Right cardiac atrium (tissue), 5 donors: ENCODE measurements at places on chromosomes 2 and 18. TPM values are rescaled to one million over a fixed set of nuclear protein-coding genes. Genes with fewer than 3 reads are reported as not detected.
A peak's percentile ranks its signal among the peaks of the same experiment; 100 is the strongest.

DNA sequence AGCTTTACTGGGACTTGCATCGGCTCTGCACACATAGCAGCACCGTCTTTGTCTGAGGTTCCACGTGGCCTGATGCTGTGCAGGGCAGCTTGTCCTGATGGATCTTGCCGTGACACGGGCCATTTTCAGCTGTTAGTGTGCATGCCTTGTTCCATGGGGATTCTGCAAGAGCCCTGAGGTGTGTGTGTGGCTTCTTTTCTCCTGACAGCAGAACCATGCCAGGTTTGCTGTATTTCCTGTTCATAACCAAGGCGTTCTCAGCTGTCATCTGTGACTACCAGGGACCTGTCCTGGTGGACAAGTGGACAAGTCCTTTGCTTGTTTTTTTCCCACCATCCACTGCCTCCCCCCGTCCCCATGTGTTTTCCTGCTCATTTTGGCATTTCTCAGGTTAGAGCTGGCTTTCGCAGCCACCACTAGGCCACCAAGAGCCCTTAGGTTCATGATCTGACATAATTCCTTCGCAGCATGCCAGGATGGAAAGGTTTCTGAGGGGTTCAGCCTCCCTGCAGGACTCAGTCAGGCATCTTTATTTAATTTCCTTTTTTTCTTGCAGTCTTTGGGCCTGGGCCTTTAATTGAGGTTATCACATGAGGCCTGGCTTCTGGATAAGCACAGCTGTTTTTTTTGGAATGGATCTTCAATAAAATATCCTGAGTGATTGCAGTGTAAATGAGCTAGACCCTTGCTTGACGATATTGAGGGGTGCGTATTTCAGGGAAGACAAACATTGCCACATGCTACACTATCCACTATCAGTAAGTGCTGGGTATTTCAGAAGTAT is 139.4 kb downstream of the NCK2 start:
- DNase-seq: no peak

DNA sequence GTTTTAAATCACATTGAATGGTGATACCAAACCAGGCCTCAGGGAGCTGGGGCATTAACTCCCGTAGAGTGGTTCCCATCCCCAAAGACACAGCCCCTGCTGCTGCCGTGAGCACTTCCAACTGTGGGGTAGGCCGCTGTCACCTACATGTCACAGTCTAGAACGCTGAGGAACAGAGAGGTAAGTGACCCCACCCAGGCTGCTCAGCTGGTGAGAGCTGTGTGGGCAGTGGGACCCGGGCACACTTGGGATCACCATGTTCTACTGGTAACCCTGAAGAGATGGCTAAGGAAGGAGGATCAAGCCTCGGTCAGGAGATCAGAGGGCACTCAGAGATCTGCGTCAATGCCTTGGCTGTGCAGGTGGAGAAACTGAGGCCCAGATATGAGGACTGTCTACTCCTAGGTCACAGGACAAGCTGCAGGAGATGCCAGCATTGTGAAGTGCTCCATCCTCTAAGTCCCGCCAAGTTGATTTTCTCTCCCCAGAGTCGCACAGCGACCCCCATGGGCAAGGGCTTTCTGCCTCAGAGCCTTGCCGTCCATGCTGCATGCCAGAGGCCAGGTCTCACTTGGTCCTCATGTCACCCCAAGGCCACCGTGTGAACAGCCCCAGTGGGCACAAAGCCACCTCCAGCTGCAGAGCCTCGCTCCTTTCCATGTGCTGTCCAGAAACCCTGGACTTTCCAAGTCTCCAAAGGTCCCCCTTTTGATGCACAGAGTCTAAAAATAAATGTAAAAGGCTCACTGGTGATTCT is 144.2 kb upstream of the OTOS start:
- DNase-seq: no peak

- no peak for DNase-seq
Observed at GRCh38 chr2:208929894-208930427, 493.9 kb upstream of the MAP2 start.

- no peak for DNase-seq
Observed at GRCh38 chr2:126775300-126775985, 119.5 kb downstream of the GYPC start.

DNA sequence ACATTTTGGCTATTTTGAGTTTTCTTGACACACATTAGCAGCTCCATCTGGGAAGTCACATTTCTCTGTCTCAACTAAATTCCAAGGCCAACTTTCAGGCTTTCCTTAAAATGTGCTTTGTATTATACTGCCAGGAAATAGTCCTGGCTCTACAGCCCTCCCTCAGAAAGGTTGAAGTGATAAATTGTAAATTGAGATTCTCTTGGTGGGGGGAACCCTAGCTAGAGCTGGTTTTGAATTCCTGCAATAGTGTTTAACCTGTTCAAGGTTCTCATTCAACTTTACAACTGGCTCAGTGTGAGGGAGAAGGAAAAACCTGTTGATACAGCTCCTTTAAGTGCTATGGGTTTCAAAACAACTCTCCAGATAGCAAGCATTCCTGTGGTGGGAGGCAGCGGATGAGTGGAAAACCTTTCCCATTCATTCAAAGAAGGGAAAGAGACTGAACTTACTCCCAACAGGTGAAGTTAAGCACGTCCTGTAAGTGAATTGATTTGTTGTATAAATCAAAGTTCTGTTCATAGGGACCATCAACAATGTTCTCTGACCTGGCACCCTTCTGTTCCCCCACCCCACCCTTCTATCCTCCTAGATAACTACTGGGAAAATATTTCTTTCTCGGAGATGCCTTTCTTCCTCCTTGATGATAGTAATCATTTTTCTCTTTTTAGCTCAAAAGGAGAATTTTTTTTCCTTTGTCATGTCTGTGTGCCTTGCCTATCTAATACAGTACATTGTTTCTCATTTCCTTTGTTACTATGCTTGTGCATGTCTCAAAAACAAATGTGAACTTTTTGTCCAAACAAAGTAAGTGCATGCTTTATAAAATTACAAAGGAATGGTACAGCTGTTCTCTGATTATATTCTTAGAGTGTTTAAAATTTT is 44.2 kb upstream of the SLC39A10 start:
- no peak for DNase-seq

DNA sequence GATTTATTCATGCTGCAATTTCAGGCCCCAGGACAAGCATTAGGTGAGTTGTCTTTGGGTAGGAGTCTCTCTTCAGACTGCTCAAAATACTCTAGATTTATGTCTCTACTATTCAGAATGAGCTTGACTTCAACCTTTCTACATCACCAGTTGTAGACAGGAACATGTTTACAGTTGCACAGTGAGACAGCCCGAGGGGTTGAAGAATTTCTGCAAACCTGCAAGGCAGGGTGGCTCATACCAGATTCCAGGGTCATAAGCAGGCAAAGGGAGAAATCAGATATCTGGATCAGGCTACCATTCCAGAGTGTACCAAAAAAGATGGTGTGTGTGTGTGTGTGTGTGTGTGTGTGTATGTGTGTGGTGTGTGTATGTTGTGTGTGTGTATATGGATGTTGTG is 112.4 kb downstream of the SPP2 start:
- no peak for DNase-seq

GRCh38 chr2:187118331-187119099 is 269.5 kb upstream of the ZSWIM2 start:
- DNase-seq: no peak

- peak; percentile 90 for DNase-seq
Observed at GRCh38 chr18:13381944-13382365, 163.4 kb downstream of the LDLRAD4 start.

- DNase-seq: no peak
Observed at GRCh38 chr18:7221424-7222155, 9.3 kb upstream of the LRRC30 start.

- no peak for DNase-seq
Observed at GRCh38 chr2:30298302-30298701, 67.0 kb downstream of the LBH start.

- no peak for DNase-seq
Observed at GRCh38 chr2:229566370-229566769, 148.0 kb downstream of the DNER start.

- DNase-seq: no peak
Observed at GRCh38 chr2:2890901-2891300, 486.7 kb downstream of the EIPR1 start.

GRCh38 chr2:60819155-60819862 is 62.1 kb upstream of the REL start:
- DNase-seq: no peak

GRCh38 chr2:167196461-167197252 is 308.4 kb downstream of the XIRP2 start:
- peak; percentile 42 for DNase-seq

DNA sequence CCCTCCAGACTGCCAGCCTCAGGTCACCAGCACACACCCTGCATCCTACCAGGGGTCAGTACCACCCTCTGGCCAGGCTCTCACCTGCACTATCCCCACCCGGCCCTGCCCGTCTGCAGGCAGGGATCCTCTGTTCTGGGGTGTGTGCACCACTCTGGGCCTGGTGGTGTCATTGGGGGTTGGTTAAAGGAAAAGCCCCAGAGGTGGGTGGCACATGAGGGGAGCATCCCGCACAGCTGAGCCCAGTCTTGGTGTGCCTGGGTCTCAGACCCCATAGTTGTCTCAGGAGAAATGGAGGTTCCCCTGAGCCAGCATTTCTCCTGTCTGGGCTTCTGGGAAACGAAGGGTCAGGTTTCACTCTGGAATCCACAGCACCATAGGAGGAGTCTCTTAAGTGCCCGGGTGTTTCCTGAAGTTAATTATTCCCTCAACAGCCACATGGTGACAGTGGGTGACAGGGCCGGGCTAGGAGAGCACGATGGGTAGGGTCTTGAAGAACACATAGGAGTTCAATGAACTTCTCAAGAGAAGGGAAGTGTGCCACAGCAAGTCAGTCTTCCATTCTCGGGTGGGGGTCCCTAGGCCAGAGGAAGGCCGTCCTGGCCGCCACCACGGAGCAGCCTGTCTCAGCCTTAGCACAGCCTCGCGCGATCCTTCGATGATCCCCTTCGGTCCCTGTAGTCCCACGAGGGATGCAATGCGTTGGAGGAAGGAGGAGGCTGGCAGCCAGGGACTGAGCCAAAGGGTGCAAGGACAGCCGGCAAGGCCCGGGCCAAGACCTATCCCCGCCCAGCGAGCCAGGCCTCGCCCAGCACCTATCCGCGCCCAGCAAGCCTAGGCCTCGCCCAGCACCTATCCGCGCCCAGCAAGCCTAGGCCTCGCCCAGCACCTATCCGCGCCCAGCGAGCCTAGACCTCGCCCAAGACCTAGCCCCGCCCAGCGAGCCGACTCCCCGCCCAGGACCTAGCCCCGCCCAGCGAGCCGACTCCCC is 1.1 kb upstream of the FARP2 start:
- peak; percentile 84 for DNase-seq

DNA sequence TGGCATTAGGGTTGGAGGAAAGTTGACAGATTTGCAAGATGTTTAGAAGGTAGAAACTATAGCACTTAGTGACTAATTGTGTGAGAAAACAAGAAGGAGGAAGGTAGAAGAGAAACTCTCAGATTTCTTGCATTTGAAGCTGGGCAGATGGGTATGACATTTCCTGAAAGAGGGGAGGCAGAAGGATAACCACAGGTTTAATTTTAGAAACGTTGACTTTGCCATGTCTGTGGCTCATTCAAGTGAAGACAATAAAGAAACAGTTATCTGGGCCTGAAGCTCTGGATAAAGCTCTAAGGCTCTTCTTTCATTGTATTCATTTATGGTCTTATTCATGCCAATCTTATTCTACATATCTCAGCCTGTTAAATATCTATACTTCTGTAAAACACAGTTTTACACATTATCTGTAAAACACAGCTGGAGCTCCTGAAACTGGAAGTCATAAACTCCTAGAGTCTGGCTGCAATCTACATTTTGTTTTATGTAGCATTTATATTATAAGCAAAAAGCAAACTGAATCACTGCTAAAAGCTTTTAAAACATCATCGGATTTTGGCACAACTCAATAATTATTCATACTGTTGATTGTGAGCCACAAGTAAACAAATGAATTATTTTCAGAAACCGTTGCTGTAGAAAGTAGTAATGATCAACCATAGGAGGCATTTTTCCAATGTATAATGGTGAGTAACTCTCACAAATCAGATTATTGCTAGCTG is 138.5 kb downstream of the RIT2 start:
- no peak for DNase-seq

DNA sequence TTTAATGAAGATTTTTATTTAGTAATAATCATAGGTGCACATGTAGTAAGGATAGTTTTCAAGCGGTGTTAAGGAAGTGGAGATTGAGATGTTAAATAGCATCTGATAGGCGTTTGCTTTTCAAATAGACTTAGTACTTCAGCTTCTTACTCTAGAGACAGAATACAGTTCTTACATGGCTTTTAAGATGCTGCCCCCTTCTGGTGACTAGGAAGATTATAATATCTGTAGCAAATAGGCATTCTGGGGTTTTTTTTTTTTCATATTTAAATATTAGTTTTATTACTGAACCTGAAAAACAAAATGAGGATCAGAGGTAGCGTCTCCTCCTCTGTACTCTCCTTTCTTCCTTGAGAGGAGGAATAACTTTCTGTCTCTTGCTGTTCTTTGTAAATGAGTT is 100.2 kb downstream of the AGAP1 start:
- DNase-seq: no peak

DNA sequence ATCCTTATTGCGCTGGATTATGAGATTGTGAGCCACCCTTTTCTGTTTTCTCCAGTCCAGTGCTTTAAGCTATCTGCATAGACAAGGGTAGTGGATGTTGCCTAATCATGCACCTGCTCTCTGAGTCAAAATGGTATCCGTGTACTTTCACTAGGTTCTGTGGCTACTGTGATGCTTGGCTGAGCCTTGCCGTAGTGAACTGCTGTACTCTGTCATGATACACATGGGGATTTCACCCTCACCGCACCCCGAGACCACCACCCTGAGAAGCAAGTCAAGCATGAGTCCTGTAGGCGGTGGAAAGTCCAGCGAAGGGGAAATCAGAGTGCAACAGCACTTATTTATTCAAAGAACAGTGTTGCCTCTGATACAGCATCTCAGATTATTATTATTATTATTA is 55.0 kb downstream of the ARHGAP25 start:
- no peak for DNase-seq

DNA sequence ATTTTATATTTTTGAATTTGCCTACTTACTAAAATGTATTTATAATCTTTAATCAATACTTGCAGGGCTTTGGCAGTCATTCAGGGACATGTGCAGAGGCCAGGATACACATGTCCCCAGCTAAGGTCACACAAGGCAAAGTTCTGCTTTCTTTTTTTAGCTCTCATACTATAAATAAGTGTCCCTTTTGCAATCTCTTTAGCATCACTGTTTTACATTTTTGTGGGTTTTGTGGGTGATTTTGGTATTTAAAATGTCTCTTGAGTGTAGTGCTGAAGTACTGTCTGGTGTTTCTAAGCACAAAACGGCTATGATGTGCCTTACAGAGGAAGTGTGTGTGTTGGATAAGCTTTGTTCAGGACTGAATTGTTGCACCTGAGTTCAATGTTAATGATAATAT is 309.0 kb upstream of the GULP1 start:
- DNase-seq: no peak

GRCh38 chr18:39604836-39605235 is 2039.2 kb upstream of the CELF4 start:
- DNase-seq: no peak

The TUBA3E gene
- 28.8 TPM for polyA plus RNA-seq

The FAP gene
- 0.43 TPM for polyA plus RNA-seq

The SCG2 gene
- polyA plus RNA-seq: 0.36 TPM

The CEBPZ gene
- 34.9 TPM for polyA plus RNA-seq

The TP53I3 gene
- 13.1 TPM for polyA plus RNA-seq

The ANO7 gene
- polyA plus RNA-seq: 1.1 TPM

The BOD1L2 gene
- polyA plus RNA-seq: not detected
